Left kidney (tissue), 8 donors: ENCODE measurements at places on chromosomes 3 and 15. TPM values are rescaled to one million over a fixed set of nuclear protein-coding genes. Genes with fewer than 3 reads are reported as not detected.

- no peak for DNase-seq
Measured at GRCh38 chr3:106108925-106109324, 240.1 kb upstream of the CBLB start.

DNA sequence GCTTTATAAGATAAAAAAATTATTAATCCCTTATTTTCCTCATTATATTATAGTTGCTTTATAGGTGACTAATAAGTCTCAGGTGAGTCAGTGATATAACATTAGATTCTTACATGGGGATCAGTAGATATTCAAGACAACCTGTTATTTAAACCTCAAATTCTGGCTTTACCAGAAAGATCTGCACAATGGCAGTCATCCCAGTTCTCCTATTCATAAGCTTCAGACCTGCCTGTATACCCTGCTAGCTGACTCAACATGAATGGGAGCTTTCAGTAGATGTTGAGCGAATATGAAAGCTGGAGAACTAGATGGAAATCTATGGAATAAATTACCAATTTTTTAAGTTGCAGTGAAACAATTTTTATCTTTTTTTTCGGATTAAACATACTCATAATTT, 20.5 kb upstream of the CCDC54 start:
- no peak for DNase-seq

- no peak for DNase-seq
Measured at GRCh38 chr15:85646538-85647091, 148.1 kb downstream of the KLHL25 start.

Gene RPUSD3
- 36.1 TPM for polyA plus RNA-seq

DNA sequence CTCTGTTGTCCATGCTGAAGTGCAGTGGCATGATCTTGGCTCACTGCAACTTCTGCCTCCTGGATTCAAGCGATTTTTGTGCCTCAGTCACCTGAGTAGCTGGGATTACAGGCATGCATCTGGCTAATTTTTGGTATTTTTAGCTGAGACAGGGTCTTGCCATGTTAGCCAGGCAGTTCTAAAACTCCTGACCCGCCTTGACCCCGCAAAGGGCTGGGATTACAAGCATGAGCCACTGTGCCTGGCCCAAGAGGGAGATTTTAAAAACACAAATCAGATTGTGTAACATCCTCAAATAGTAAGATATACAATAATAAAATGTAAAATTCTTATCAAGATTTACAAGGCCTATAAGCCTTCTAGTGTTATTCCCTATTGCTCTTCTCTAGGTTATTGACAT, 62.5 kb upstream of the PHLDB2 start:
- no peak for DNase-seq

GRCh38 chr3:114775395-114775794, 371.7 kb downstream of the ZBTB20 start:
- DNase-seq = no peak

Gene ZWILCH
- polyA plus RNA-seq = 34.2 TPM

DNA sequence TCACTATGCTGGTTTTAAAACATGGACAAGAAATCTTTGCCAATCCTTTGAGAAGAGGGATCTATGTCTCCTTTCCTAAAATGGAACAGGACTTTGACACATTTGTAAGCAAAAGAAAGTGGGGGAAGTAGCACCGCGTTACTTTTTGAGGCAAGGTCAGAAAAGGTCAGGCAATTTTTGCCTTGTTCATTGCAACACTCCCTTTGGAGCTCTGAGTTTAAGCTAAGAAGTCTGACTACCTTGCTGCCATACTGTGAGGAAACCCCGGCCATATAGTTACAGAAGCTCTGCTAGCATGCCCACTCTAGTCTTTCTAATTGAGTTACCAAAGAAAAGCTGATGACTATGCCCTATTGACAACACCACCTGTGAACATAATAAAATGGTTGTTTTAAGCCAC, 1.4 kb downstream of the FAM227B start:
- no peak for DNase-seq

DNA sequence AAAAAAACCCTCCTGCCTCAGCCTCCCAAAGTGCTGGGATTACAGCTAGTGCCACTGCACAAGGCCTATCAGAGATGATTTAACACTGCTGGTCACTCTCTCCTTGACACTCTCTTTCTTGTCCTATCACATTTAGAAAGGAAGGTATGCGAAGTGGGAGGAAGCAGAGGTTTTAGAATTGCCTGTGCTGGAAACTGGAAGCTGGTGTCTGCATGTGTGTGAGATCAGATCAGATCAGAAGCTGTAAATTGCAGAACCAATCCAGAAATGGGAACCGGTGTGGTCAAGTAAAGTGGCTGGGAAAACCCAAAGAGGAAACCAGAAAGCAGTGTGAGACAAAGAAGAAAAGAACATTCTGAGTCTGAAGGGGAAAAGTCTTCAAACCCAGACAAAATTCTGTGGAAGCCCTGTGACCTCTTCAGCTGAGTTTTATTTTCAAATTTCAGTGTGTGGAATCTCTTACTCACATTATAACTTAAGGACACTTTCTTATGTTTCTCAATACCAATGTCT, 2.8 kb downstream of the EFHB start:
- no peak for DNase-seq

Gene PPP2R3A
- 25.0 TPM for polyA plus RNA-seq

DNA sequence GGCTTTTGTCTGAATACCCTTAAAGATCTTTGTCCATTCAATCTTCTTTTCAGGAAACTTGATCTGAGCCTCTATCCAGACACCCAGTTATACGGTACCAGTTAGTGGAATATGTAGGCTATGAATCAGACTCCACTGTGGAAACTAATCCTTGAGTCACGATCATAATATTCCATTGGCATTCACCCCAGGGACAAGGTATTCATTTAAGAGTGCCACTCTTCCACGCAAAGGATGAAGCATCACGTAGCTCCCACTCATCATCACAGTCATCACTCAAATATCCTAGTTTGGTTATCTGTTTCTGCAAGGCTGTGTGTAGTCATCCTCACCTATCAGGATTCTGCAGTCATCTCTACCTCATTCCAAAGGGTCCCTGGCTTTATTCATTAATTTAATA, 85.6 kb downstream of the NEDD4 start:
- DNase-seq = no peak

DNA sequence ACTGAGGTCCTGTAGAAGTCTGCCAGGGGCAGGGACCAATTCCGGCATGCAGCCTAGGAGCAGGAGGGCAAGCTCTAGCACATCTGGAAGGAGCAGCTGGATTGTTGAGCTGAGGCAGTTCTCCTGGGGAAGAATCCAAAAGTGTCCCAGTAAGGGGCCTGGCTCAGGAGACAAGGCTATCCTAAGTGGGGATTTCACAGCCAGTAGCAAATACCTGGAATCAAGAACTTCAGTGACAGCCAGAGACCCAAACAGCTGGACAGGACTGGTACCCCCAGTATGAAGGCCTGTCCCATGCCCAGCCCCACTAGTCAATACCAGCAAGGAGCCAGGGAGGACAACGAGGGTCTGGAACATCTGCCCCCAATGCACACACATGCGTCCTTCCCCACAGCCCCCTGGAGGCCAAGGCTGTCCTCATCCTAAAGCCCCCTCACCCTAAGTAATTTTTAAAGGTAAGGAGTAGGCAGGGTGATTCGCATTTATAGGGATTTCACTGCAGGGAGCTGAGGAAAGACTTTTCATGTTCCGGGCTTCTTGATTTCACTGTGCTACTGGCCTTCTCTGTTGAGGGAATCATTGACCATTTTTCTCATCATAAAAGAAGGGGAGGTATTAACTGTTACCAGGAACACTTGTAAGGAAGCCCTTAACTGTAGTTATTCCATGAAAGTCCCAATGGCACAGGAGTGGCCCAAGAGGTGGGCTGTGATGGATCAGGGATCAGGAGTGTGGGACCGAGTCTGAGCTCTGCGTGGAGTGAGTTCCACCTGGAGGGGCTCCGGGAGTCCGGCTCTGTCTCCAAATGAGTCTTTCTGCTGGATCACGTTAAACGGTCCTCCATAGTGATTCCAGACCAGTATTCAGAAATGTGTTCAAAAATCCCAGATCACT, 2.6 kb upstream of the CHSY1 start:
- no peak for DNase-seq

Gene GP5
- polyA plus RNA-seq = 0.40 TPM

DNA sequence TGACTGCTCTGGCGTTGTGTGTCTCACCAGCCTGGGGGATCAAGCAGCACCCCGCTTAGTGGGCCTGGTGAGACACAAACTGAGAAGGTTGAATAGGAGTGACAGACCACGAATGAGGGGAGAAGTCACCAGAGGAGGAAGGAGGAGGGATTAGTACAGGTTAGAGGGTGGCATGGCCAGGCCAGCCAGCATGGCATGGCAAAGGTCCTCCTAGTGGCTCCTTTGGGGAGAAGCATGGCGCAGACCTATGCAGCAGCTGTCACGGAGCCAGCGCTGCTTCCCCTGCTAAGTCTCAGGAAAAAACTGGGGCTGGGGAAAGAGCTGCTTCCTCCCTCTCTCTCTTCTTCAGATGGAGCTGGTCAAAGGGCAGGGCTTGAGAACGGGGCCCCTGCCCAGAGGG, 48.6 kb downstream of the ZDHHC3 start:
- DNase-seq = no peak

- DNase-seq = no peak
Measured at GRCh38 chr3:64008487-64009351, 14.6 kb downstream of the PSMD6 start.

- no peak for DNase-seq
Measured at GRCh38 chr15:99154271-99154670, 49.4 kb downstream of the SYNM start.

Gene DET1
- 11.9 TPM for polyA plus RNA-seq

DNA sequence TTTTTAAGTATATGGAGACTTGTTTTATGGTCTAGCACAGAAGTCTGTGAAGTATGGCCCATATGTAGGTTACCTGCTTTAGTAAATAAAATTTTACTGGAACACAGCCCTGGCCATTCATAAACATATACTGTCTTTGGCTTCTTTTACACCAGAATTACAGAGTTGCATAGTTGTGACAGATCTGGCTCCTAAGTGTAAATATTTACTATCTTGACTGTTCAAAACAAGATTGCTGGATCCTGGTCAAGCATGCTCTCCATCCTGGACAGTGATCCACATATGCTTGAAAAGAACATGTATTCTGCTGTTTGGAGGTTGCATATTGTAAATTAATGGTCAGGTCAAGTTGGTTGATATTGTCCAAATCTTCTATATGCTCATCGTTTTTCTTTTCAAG, 57.9 kb downstream of the STT3B start:
- DNase-seq = no peak

Gene EXOG
- 23.4 TPM for polyA plus RNA-seq

DNA sequence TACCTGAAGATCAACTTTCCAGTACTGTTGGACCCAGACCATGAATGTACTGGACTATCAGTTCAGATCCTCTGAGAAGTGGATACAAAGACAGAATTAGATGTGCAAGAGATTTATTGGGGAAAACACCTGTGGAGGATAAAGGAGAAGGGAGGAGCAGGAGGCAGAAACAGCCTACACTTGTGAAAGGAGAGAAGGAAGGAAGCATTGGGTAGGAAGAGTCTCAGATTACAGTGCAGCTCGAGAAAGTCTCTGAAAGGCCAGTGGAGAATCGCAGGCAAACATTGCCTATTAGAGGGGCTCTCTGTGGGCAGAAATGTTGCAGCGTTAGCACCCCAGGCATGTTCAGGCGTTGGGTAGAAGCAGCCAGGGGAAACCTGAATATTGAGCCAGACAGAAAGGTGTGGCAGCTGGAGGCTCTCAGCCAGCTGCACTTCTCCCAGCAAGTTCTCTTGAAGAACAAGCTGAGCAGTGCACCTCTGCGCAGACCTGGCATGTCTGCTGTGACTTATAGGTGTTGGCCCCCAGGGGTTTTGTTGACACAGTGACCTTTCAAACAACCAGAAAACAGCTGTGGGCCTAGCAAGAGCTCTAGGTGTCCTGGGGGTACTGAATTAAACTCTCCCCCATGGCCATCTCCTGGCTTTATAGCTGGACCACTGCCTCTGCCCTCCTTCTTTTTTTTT, 7.0 kb downstream of the CHST14 start:
- no peak for DNase-seq

Gene EFCC1
- polyA plus RNA-seq = 1.7 TPM

Gene GCNT3
- 0.57 TPM for polyA plus RNA-seq

Gene LRRC49
- 20.9 TPM for polyA plus RNA-seq

Gene CPA3
- 0.48 TPM for polyA plus RNA-seq

Gene CYP8B1
- 1.3 TPM for polyA plus RNA-seq

Gene PLSCR4
- polyA plus RNA-seq = 18.3 TPM

Gene LRRC31
- polyA plus RNA-seq = 0.38 TPM

- no peak for DNase-seq
Measured at GRCh38 chr15:59332009-59332408, 40.7 kb downstream of the MYO1E start.

GRCh38 chr3:184230081-184230602, 757 bp downstream of the VWA5B2 start:
- DNase-seq = no peak

GRCh38 chr15:100143378-100143777, 198.4 kb downstream of the ADAMTS17 start:
- no peak for DNase-seq

Gene RASL12
- polyA plus RNA-seq = 6.1 TPM

GRCh38 chr3:197959500-197959890, 522 bp upstream of the LMLN start:
- no peak for DNase-seq

Gene EHHADH
- polyA plus RNA-seq = 30.8 TPM

- DNase-seq = no peak
Measured at GRCh38 chr15:69035205-69035917, 20.9 kb downstream of the NOX5 start.

- no peak for DNase-seq
Measured at GRCh38 chr3:182124187-182124586, 412.5 kb downstream of the SOX2 start.

DNA sequence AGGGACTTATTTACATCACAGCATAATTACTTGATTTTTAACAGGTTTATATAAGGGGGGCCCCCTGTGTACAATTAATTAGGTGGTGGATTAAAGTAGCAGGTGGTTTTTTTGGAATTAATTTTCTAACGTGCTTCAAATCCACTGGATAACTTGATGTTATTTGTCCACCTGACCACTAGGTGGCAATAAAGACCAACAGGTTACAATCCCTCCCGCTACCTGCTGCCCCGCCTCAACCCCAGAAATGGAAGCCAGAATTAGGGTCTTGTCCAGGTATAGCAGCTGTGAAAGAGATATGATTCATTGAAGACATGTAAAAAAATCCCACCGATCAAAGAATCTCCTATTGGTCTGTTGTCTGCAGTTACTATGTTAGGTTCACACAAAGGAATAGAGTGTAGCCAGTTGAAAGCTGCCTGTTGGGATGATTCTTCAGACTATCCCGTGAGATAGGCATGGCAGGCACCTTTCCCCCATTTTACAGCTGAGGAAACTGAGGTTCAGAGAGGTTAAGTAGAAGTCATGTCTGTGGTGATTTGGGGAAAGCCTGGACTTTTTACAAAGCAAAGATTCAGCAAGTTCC, 44.0 kb downstream of the MFSD1 start:
- peak; percentile 24 for DNase-seq

Gene PLCH1
- polyA plus RNA-seq = 13.6 TPM

GRCh38 chr15:75171408-75171807, 30.3 kb upstream of the C15orf39 start:
- no peak for DNase-seq

Gene COL6A5
- 0.07 TPM for polyA plus RNA-seq

Gene RAMAC
- polyA plus RNA-seq = 44.1 TPM

Gene NANOGP8
- 0.76 TPM for polyA plus RNA-seq

Gene BOC
- 26.6 TPM for polyA plus RNA-seq

Gene CXCR6
- polyA plus RNA-seq = 0.63 TPM

- no peak for DNase-seq
Measured at GRCh38 chr3:36434687-36435426, 54.6 kb downstream of the STAC start.
